ENCODE measurements at places on chromosomes 2 and 18.
A peak's percentile ranks its signal among the peaks of the same experiment; 100 is the strongest.

DNA sequence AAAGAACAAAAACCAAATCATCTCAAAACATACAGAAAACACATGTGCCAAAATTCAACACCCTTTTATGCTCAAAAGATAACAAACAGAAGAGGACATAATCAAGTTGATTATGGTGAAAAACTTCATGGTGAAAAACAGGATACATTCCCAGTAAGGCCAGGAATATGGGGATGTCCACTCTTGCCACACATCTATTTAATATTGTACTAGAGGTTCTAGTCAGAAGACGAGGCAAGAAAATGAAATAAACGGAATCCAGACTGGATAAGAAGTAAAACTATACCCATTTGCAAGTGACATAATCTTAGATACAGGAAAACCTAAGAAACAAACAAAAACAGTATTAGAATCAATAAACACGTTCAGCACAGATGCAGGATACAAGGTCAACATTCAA, 40.8 kb downstream of the MAP3K2 start:
- H3K4me1 ChIP-seq, result no peaks in the 10 kb centered on the region
- H3K36me3 ChIP-seq, result no peaks in the 10 kb centered on the region
- H3K27me3 ChIP-seq, result no peaks in the 10 kb centered on the region
- no peak overlapping the region for H3K4me3 ChIP-seq
- no peak for DNase-seq

GRCh38 chr2:178306352-178307073, 112.2 kb downstream of the OSBPL6 start:
- DNase-seq, result no peak
- H3K36me3 ChIP-seq, result no peaks in the 10 kb centered on the region
- H3K4me1 ChIP-seq, result no peaks in the 10 kb centered on the region
- H3K4me3 ChIP-seq, result no peak overlapping the region
- H3K27me3 ChIP-seq, result no peaks in the 10 kb centered on the region

- H3K4me1 ChIP-seq, result peaks cover 4% of the 10 kb centered on the region
- H3K27ac ChIP-seq, result no peak overlapping the region
- DNase-seq, result no peak
- no peak overlapping the region for H3K4me3 ChIP-seq
- no peaks in the 10 kb centered on the region for H3K36me3 ChIP-seq
These were observed 17.1 kb downstream of the GYPC start for GRCh38 chr2:126672980-126673605.

GRCh38 chr2:892401-892800, 58.2 kb upstream of the SNTG2 start:
- H3K36me3 ChIP-seq, result no peaks in the 10 kb centered on the region
- H3K4me1 ChIP-seq, result no peaks in the 10 kb centered on the region
- no peak overlapping the region for H3K27ac ChIP-seq
- no peak for DNase-seq

- no peaks in the 10 kb centered on the region for H3K4me1 ChIP-seq
- no peaks in the 10 kb centered on the region for H3K27me3 ChIP-seq
These were observed 109.8 kb upstream of the SIX2 start for GRCh38 chr2:45119038-45119437.

DNA sequence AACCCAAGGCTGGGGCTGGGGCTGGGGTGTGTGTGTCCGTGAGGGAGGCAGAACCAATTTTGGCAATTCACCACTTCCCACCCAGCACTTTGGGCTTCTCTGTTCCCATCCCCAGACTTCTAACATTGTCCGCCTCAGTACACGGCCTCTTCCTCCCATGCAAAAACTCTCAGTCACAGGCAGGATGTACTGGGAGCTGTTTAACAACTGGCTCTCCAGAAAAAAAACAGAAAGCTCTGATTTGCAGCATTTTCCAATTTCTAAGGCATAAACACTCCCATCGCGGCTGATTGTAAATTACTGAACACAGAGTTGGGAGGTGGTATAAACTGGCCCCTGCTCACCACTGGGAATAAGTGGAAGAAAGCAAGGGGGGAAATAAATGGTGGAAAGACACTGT, 73.1 kb upstream of the MAP4K3 start:
- no peaks in the 10 kb centered on the region for H3K36me3 ChIP-seq
- no peaks in the 10 kb centered on the region for H3K27me3 ChIP-seq
- H3K27ac ChIP-seq, result peak overlapping the region; percentile 26
- no peak for DNase-seq

GRCh38 chr2:216787851-216788540, 71.9 kb downstream of the TNP1 start:
- H3K4me1 ChIP-seq, result peaks cover 15% of the 10 kb centered on the region
- no peak for DNase-seq
- no peaks in the 10 kb centered on the region for H3K36me3 ChIP-seq

DNA sequence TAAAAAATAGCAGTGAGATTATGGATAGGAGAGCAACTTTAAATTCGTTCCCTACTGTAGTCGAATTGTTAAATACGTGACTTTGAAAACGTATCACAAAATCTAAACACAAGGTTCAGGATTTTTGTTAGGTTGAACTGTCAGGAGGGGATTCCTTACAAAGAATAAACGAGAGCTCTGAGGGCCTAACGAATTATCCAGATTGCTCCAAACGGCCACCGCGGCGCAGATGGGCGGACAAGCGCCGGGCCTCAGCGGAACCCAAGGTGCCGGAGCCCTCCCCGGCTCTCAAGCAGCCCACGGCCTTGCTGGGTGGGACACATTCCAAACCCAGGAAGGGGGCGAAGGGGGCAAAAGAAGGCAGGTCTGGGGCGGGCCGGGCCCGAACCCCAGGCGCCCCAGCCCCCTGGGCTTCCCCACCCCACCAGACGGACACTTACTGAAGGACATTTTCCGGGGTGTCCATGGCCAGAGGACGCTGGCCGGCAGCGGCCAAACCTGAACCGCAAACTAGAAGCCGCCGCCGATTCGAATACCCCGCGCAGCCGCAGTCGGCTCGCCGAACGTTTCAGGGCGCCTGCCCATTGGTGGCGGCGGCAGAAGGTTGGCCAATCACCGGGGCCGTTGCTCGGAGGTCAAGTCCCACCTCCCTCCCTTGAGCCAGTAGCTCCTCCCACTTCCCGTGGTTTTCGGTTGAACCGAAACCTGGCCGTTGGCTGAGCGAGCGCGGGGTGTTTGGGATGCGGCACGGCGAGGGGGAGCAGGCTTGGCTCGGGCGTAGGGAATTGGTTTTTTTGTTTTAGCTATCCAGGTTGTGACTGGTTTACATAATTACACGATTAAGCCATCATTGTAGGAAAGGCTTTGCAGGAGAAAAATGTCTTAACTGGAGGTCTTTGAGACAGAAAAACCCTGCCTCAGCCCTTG, at the start of gene BUB1:
TSS of gene BUB1 (minus strand) at position 534 of the 927 bp plus-strand sequence. CDS start at position 466, 68 bp downstream.
- peak within 1 kb of the TSS; percentile 91 for H3K27ac ChIP-seq
- H3K36me3 ChIP-seq, result no peaks in the 10 kb centered on the region
- DNase-seq, result peak; percentile 98

GRCh38 chr2:25279091-25279651, 62.6 kb downstream of the DNMT3A start:
- no peaks in the 10 kb centered on the region for H3K27me3 ChIP-seq
- H3K27ac ChIP-seq, result no peak overlapping the region
- H3K36me3 ChIP-seq, result no peaks in the 10 kb centered on the region
- no peak overlapping the region for H3K4me3 ChIP-seq
- peaks cover 25% of the 10 kb centered on the region for H3K4me1 ChIP-seq
- DNase-seq, result peak; percentile 73

- peaks cover 5% of the 10 kb centered on the region for H3K4me1 ChIP-seq
- peak within 1 kb of the TSS; percentile 31 for H3K4me3 ChIP-seq
- no peaks in the 10 kb centered on the region for H3K36me3 ChIP-seq
- H3K27ac ChIP-seq, result no peak within 1 kb of the TSS
- peak; percentile 50 for DNase-seq
These were observed at the start of gene TMEFF2 for GRCh38 chr2:192194866-192195547. Gene TMEFF2, minus strand, starts transcription at chr2:192194933. Its CDS starts 409 bp downstream, at chr2:192194524.

- H3K27ac ChIP-seq, result no peak overlapping the region
- H3K4me3 ChIP-seq, result no peak overlapping the region
- no peaks in the 10 kb centered on the region for H3K27me3 ChIP-seq
- no peak for DNase-seq
- no peaks in the 10 kb centered on the region for H3K4me1 ChIP-seq
These were observed 11.6 kb downstream of the CNGA3 start for GRCh38 chr2:98357849-98358248.

DNA sequence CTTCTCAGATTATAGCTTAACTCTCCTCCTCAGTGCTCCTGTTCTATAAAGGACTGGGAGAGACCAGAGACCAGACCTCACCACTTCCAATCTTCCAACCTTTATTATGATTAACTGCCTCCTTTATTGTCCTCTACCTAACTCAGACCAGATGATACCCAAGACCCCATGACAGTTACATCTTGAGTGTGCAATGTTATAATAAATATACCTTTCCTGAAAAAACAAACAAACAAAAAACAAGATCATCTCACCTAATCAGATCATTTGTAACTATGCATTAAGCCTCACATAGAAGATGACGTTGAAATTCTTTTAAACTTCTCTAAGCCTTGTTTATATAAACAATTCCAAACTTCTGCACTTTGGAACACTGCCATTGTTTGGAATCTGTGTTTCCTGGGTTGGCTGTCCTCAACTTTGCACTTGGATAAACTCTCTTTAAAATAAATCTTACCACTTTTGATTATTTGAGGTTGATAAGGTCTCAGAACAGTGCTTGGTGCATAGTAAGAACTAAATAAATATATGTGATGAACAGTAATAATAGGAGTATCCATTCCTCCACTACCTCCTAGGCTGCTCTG, 342.7 kb downstream of the TDRD15 start:
- no peak overlapping the region for H3K4me3 ChIP-seq
- DNase-seq, result no peak
- no peaks in the 10 kb centered on the region for H3K27me3 ChIP-seq
- H3K27ac ChIP-seq, result no peak overlapping the region
- H3K4me1 ChIP-seq, result no peaks in the 10 kb centered on the region

- H3K27ac ChIP-seq, result no peak overlapping the region
- no peak for DNase-seq
- no peaks in the 10 kb centered on the region for H3K36me3 ChIP-seq
- H3K27me3 ChIP-seq, result no peaks in the 10 kb centered on the region
These were observed 39.6 kb upstream of the BOD1L2 start for GRCh38 chr18:57107140-57107832.

- DNase-seq, result no peak
- no peak overlapping the region for H3K27ac ChIP-seq
- H3K4me1 ChIP-seq, result peaks cover 7% of the 10 kb centered on the region
- no peaks in the 10 kb centered on the region for H3K27me3 ChIP-seq
These were observed 26.0 kb downstream of the EIF2AK3 start for GRCh38 chr2:88601286-88601685.

DNA sequence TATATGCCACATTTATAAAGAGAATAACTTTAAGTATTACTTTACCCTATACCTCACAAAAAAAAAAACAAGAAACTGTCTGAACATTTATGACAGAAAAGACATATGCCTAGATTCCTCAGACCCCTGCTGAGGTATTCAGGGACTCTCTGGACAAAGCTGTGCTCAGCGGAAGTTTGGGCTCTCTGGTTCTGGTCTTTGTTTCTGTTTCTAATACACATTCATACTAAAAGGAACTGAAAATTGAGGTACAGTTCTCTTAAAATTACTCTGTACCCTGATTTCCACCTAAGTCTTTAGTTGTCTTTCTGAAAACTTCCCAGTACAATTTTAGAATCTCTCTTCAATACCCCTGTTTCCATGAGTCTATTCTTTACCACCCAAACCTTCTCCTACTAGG, 160.3 kb downstream of the IKZF2 start:
- no peaks in the 10 kb centered on the region for H3K36me3 ChIP-seq
- no peak for DNase-seq
- no peak overlapping the region for H3K4me3 ChIP-seq
- H3K27me3 ChIP-seq, result no peaks in the 10 kb centered on the region

DNA sequence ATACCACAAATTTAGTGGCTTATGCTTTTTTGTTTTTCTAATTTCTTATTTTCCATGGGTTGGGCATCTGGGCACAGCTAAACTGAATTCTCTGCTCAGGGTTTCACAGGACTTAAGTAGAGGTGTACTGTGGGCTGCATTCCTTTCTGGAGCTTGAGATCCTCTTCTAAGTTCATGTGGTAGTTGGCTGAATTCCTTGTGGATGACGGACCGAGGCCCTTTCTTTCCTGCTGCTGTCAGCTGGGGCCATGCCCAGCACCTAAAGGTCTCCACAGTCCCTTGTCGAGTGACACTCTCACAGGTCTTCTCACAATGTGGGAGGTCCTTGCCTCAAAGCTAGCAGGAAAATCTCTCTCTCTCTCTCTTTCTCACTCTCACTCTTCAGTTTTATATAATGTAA, 433.5 kb upstream of the LRATD1 start:
- H3K27me3 ChIP-seq, result no peaks in the 10 kb centered on the region
- H3K36me3 ChIP-seq, result no peaks in the 10 kb centered on the region
- H3K4me3 ChIP-seq, result no peak overlapping the region
- no peak overlapping the region for H3K27ac ChIP-seq

Measured in ovary (tissue), 10 donors.